SHP77 treated with DMSO at 0.1 percent for 48 hours (cell line): ENCODE measurements at places on chromosomes 1 and 21.

- no peak for DNase-seq
Measured at GRCh38 chr21:39159342-39160063, 23.7 kb downstream of the PSMG1 start.

DNA sequence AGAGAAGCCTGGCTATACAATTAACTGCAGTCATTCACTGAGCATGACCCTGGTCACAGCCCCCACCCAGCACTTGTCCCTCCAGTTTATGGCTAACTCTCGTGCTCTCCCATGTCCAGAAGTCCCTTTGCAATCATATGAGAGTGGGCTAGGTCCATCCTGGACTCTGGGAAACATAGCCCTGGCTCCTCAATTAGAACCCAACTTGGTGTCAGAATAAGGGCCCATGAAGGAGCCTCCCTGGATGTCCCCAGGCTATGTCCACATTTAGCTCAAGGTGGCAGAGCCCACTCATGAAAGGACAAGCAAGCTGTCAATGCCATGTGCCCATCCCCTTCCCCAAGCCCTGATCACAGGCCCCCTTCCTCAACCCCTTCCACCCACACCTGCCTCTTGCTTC is 27.4 kb upstream of the HPDL start:
- no peak for DNase-seq

DNA sequence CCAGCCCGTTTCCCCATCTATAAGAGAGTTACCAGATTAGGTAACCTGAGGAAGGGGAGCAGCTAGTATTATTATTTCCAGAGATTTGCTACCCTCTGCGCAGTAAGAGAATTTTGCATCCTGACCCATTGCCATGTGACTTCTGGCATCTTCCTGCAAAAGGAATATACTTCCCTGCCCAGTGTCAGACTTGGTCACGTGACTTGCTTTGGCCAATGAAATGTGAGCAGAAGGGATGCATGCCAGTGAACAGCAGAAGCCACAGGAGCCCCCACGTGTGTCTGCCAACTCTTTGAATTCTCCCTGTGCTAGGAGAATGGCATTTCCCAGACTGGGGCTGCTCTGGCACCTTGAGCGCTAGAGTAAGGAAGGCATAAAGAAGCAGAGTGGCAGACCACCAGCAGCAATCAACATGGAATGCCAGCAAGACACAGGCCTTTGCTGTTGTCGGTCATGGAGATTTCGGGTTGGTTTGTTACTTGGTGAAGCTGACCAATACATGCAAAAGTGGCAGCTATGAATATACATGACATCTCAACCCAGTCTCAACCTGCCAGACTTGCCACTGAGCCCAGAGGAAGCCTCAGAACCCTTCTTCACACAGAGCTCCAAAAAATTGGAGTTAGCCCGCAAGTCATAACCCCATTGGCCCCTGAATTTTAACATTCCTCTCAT is 26.4 kb upstream of the SDHB start:
- DNase-seq: no peak

DNA sequence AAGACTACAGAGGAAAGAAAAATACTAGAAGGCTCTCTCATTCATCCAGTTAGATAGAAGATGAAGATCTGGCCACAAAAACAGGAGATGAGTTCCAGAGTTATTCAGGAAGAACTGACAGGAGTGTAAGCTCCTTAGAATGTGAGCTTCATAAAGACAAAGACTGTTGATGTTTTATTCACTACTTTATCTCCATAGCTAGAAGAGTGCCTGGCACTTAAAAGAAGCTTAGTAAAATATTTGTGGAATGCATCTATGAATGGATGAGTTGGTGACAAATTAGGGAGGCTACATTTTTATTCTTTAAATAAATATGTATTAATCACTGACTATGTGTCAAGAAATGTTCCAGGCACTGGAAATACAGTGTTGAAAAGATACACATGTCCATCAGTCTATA is 13.8 kb downstream of the CLDN17 start:
- DNase-seq: no peak

- no peak for DNase-seq
Measured at GRCh38 chr1:168400139-168400538, 119.5 kb downstream of the TBX19 start.

DNA sequence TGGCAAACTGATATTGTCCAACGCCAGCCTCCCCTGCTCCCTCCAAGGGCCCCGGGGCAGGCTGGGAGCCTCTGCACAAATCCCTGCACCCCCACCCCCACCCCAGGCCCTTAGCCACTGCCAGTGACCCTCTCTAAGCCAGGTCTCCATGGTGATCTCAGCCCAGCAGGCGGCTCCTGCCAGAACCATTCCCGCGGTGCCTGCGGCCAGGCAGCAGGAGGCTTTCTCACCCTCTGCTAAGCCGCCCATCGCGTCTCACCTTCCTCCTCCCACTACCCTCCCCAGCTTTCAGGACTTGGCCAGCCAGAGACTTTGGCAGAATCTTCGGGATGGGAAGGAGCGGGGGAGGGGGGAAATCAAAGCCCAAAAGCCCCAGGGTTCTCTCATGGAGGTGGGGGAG is 46.8 kb upstream of the WASF2 start:
- peak; percentile 40 for DNase-seq

- no peak for DNase-seq
Measured at GRCh38 chr1:2193514-2194281, 874 bp downstream of the FAAP20 start.

DNA sequence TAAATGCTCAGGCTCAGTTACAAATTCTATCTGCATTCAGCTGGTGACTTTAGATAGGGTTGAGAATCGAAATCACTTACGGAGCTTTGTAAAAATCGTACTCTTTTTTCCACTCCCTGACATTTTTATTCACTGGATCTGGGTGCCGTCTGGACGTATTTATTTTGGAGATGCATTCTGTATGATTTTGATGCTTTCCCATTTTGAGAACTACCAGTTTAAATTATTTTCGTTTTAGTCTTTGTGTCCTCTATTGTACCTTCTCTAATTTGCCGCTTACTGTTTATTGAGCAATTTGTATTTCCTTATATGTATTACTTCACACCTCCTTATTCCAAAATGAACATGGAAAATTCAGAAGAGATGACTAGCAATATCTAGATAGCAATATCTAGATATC is 96.2 kb downstream of the FASLG start:
- no peak for DNase-seq
